NCI-H1048 (cell line): ENCODE measurements at places on chromosomes 5 and 9.

DNA sequence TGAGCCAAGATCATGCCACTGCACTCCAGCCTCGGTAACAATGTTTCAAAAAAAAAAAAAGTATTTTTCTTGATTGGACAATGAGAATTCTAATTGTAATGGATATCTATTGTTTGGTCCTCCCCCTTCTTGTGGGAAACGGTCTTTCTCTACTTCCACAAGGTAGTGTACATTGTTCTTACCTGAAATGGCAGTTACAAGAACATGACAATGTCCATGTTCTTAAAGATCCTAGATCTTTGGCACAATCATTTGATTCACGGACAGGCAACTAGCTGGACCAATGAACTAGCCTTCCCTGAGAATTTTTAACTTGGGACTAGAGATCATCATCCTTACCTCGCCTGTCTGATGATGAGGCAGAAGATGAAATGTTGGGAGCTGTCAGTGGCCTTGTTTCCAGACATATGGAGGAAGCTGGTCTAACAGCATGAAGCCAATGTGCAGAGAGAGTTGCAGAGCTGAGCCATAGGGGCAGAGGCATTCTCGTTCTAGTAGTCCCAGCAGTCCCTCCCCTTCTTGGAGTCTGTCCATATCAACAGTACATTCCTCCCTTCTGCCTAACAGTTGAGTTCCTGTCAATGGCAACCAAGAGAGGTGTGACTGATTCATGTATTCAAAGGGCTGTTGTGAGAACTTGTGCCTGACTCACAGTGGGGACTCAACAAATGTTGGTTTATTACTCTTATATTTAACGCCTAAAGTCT, 2.1 kb upstream of the MARCHF6 start:
- no peak for DNase-seq

GRCh38 chr5:113255105-113255504, 179.7 kb downstream of the TSSK1B start:
- no peak for DNase-seq

DNA sequence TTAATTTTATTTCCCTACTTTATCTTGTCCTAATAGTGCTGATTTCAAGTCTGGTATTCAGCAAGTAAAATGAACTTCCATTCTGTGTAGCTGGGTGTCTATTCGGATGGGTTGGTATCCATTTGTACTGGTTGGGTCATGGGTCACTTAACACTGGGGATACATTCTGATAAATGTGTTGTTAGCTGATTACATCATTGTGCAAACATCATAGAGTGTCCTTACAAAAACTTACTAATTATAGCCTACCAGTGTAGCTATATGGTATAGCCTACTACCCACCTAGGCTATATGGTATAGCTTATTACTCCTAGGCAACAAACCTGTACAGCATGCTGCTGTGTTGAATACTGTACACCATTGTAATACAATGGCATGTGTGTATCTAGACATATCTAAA, 1373.7 kb upstream of the DMAC1 start:
- DNase-seq, result no peak

DNA sequence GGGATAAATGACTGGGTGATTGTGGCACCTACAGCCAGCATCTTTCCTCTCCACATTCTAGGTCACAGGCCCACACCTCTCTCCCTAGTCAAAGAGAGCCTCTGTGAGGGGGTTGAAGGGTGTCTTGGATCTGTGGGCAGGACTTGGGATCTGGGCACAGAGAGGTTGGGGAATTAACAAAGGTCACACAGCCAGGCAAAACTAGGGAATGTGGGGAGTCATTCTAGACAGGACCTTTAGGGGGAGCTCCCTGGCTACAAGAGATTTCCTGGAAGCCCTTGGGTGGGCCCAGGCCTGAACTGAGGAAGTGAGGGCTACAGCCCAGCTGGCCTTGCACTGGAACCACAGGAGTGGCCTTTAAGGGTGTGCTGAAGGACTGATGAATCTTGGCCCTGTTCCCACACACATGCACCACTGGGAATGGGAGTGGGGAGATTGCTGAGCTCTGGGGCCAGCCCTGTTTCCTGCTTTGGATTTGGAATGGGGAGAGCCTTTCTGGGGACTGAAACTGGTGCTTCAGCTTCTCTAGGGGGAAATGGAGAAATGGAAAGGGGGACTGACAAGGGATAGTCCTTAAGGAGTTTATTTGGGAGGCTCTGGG, 12.4 kb upstream of the CXXC5 start:
- DNase-seq, result no peak

DNA sequence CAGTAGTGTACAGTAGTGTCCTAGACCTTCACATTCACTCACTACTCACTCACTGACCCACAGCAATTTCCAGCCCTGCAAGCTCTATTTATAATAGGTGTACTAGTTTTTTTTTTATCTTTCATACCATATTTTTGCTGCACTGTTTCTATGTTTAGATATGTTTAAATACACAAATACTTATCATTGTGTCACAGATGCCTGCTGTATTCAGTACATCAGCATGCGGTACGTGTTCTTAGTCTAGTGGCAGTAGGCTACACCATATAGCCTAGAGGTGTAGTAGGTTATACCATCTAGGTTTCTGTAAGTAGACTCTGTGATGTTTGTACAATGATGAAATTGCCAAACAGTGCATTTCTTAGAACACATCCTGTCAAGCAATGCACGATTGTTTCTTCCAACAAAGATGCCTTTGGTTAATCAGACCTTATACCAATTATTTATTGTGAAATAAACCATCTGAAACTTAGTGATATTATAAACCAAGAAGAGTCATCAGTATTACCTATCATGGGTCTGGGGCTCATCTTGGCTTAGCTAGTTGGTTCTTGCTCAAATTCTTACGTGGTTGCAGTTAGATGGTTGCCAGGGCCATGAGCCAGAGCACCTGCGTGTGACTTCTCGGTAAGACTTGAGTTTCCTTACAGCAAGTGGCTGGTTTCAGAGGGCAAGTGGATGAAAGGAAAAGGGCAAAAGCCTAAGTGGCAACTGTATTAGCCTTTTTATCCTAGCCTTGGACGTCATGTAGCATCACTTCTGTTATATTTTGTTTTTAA, 41.1 kb downstream of the ERBIN start:
- no peak for DNase-seq

- no peak for DNase-seq
Measured at GRCh38 chr9:35308316-35308715, 146.5 kb downstream of the UNC13B start.

DNA sequence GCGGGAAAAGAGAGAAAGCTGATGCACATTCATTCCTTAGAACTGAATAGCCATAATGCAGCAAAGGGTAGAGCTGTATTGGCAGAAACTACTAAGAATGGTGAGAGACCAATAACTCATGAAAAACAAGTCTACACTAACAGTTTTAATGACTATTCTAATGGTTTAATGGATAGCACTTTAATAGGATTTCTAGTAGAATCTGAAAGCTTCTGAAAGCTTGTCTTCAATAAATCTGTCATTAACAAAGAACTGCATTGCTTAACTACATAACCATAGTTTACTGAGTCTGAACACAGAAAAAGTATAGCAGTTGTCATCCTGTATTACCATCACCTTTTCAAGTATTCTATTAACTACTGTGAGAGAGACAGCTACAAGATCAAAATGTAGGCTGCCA, 617.8 kb upstream of the DMAC1 start:
- DNase-seq, result no peak

DNA sequence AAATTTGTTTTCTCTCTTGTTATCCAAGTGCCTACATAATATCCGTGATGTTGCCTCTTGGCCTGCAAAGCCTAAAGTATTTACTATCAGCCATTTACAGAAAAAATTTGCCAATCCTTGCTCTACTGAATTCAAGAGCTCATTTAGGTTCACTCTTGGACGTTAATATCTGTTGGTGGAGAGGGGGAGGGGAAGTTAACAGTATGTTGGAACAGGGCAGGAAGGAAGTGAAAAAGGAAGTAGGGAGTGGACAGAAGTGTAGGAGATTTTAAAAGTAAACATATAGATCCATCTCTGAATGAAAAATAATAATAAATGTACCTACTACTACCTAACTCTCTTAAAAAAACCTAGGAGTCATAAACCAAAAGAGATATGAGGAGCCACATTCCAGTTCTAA, 32.8 kb downstream of the ZNF608 start:
- DNase-seq, result no peak

- no peak for DNase-seq
Measured at GRCh38 chr5:58440901-58441460, 18.9 kb downstream of the PLK2 start.

GRCh38 chr9:14165376-14166035, 148.4 kb downstream of the NFIB start:
- DNase-seq, result no peak

DNA sequence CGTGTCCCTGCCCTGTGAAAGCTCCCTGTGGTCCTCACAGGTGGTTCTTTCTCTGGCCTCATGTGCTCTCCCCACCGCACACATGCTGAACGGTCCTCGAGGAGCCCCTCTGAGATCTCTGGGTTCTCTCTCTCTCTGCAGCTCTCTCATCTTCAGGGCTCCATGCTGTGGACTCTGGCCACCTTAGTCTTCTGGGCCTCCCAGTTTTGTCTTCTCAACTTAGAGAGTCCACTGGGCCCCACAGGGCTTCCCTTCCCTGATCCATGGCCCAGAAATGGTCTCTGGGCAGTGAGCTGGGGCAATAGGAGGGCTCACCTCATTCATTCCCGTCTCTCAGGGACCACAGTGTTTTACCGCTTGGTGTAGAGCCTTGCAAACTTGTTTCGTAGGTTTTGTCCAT, 26.4 kb downstream of the FGD3 start:
- DNase-seq, result no peak

- DNase-seq, result no peak
Measured at GRCh38 chr5:167478188-167478587, 813.3 kb upstream of the WWC1 start.

- DNase-seq, result no peak
Measured at GRCh38 chr9:78856781-78857180, 559.9 kb downstream of the PSAT1 start.

DNA sequence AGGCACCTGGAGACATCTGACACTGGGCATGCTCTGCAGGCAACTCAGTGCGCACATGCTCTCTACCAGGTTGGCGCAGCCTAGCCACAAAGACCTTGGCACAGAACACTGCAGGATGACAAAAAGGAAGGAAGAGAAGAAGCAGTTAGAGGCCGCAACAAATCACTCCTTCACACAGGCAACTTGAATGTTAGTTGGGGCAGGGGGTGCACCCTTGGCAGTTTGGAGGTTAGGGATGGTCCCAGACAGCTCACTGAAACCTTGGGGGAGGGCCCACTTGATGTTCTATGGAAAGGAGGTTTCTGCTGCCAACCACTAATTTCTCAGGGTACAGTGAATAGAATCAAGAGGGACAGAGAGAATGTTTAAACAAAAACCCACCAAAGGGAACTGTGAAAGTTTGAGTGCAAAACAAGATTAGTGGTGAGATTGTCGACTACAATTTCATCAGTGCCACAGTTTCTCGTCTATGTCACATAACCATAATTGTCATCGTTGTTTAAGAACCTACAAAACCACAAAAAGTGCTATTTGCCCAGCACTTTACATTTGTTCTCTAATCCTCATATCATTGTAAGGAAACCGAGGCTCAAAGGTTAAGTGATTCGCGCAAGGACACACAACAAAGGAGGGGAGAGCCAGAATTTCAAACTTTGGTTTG, 48.7 kb downstream of the FBXW11 start:
- DNase-seq, result no peak

DNA sequence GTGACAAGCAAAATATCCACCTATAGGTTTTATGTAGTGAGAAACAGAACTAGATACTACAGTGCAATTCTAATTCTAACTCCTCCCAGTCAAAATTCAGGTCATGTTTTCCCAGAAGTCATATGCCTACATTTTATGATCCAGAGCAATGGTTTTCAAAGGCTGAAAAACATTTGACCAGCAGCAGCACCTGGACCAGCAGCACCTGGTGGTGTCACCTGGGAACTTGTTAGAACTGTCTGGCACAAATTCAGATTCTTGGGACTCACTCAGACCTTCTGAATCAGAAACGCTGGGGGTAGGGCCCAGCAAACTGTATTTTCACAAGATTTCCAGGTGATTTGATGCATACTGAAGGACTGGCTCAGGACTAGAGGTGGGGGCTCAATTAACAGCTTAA, 367.7 kb upstream of the RFX3 start:
- DNase-seq, result no peak

- DNase-seq, result no peak
Measured at GRCh38 chr9:130143279-130143893, 28.8 kb upstream of the NCS1 start.

GRCh38 chr5:163189023-163189553, 248.3 kb upstream of the CCNG1 start:
- no peak for DNase-seq

GRCh38 chr5:9523090-9523823, 22.6 kb downstream of the SEMA5A start:
- no peak for DNase-seq

DNA sequence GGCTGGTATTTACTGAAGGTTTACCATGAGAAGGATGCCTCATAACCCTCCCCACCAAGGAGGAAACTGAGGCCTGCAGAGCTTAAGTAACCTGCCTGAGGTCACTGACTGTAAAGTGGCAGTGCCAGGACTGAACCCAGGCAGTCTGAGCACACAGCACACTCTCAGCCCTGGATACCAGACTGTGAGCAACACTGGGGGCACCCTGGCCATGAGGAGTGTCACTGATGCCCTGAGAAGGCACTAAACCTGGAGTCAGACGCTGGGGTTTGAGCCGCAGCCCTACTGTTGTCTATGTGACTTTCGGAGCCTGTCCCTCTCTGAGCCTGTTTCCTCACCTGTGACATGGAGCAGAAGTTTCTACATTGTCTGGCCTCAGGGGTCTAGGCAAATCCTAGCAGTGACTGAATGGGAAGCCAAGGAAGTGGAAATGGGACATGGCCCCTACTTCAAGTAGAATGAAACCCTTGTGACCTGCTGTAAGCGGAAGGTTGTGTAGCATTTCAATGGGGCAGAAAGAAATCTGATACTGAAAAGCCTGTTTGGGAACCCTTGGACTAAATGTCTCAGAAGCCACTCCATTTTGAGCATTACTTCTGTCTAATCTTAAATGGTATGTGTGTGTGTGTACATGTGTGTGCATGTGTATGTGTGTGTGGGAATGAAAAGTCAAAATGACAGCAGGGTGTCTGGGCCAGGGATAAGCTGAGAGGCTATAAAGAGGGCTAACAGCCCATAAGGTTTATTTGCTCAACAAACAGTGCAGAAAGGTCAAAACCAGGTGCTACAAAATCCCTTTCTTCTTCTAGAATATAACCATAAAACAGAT, 36.0 kb downstream of the B4GALT1 start:
- no peak for DNase-seq

GRCh38 chr9:126499005-126499910, 114.5 kb upstream of the LMX1B start:
- no peak for DNase-seq

GRCh38 chr9:19969721-19970120, 180.9 kb upstream of the SLC24A2 start:
- DNase-seq, result no peak

DNA sequence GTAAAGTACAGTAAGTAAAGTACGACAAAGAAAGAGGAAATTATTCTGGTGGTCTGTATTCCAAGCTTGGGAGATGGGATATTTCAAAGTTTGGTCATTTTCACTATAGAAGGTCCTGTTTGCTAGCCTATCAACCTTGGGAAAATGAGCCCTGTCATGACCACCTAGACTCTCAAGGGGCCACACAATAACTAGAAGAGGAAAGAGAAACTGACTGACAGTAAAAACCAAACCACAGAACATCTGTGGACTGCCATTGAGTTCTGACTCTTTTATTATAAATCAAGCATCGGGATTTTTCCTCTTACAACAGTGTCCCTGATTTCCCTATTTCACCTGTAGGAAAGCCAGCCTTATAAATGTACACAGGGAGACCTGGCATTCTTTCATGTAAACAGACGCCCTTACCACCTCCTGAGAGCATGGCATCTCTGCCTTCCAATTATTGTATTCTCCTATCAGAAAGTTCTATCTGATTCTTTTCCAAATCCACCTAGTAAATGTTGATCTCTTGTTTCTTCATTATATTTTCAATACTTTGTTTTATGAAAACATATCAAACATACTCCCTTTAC, 80.0 kb downstream of the ZNF622 start:
- DNase-seq, result no peak
